ENCODE measurements at places on chromosomes 3 and 15.

DNA sequence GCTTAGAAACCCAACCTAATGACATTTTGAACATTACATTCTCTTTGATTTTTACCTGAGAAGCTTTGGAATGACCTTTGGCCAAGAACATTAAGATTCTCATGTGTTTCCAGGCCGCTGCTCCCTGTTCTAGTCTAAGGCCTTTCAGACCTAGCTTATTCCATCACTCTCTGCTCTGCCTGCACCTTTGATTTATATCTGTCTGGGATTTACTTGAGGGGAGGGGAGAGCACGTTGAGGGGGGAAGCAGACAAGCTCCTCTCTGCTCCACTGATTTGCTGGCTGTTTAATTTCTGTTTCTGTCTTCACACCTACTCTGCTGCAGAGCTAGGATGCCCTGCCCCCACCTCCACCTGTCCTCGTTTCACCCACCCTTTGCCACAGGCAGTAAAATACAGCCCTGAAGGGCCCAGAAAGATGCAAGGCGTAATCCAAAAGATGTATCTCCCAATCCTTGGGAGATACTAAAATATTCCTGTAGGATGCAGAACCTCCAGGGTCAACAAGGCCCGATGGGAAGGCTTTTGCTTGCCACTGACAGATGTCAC lies 429.8 kb downstream of the EPHB1 start:
- DNase-seq = no peak

DNA sequence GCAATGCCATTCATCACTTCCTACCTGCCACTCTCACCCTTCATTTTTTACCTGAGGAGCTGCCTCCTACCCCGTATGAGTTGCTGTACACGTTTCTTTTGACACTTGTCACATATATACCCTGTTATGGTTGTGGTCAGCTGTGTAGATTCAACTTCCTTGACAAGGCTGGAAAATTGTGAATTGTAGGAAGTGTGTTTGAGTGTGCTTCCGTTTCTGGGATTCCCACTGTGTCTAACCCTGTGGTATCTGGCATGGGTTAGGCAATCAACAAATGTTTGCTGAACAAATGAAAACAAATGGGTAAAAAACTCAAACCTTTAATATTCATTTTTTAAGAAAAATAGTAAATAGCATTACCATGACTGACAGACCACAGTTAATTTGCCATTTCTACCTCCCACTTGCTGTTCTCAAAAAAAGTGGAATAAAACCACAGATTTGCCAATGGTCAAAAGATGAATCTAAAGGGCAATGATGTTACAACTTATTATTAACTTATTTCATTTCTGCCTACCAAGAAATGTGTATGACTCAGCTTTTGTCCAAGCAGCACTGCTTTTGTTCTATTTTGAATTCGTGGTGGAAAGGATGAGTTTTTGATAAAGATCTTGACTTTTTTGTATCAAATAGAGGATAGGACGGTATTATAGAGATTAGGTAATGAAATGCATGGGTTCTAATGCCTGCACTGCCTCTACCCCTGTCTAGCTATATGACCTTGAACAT lies 404.6 kb downstream of the LPP start:
- DNase-seq = peak; percentile 32

DNA sequence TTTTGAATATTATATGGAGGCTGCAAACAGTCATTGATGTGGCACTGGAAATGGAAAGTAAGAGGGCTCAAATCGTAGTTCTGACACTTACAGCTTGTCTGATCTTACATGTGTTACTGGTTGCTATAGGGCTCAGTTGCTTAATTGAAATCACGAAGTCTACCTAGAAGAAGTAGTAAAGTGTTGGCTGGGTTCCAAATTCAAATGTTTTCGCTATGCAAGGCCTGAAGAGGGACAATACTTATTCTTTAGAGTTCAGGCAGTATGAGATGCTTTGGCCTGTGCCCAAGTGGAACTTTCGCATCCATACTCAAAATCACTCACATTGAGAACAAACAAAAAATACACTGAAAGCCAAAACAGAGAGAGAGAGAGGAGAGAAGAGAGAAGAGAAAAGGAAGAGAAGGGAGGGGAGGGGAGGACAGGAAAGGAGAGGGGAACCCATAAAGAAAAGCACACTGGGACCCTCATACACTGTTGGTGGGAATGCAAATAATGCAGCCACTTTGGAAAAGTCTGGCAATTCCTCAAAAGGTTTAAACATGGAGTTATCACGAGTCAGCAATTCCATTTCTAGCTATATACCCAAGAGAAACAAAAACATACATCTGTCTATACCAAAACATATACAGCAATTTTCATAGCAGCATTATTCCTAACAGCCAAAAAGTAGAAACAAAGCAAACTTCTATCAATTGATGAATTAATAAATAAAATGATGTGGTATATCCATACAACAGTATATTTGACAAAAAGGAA lies 2.9 kb upstream of the FXR1 start:
- DNase-seq = no peak

DNA sequence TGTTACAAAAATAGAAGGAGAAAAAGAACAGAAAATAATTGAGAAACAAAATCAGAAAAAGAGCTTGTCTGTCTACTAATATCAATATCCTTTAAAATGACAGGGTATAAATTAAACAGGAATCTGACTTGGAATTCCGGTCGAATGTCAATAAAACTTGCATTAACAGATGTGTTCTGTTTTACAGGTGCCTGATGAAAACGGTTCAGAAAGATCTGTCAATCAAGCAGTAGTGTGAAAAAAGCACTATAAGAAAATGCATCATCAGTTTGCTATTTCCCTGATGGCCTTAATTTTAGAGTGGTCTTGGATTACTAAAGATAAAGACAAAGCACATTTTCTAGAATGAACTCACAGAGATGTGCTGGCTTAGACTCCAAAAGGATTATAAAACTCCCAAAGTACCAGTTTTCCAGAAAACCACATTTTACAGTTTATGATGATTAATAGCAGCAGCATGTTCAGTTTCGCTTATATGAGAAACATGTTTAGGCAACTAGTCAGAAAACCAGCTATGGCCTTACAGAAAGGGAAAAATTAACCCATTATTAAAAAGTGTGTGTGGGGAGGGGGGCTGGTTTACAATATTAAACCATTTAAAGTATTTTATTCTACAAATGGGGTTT lies 8.2 kb upstream of the C3orf38 start:
- no peak for DNase-seq

DNA sequence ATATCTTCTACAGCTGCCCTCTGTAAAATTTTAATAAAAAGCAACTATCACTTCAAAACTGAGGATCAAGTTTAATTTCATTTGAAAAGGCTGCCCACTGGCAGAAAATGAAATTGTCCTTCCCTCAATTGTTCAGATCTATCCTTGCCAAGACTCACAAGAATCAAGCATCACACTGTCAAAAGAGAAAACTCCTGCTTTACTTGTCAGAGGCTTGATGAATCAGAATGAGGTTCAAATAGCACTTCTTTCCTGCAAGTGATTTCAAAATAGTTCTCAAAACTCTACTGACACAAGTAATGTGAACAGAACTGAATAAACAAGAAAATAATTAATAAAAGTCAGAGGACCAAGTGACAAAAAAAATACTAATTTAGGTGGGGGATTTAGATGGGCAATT lies 70.6 kb downstream of the GOLIM4 start:
- no peak for DNase-seq

- DNase-seq = no peak
These were observed 16.8 kb downstream of the GABRR3 start for GRCh38 chr3:98018301-98018700.

GRCh38 chr15:39174332-39174731 lies 406.5 kb upstream of the THBS1 start:
- DNase-seq = no peak

- no peak for DNase-seq
These were observed 41.6 kb upstream of the BDH1 start for GRCh38 chr3:197597335-197597734.

DNA sequence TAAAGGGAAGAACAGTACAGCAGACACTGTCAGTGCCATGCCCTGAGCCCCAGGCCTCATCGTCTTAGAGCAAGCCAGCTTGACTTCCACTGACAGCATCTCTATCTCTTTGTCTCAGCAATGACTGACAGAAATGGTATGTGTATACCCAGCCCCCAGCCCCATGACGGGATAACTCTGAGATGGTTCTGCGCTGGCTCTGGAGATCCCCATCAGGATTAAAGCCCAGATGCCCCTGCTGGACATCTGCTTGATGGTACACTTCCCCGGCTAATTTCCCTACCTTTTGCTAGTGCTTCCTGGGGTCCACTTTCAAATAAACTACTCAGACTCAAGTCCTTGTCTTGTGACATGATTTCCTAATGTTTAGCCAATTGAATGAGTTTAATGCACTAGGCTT lies 7.6 kb downstream of the NMNAT3 start:
- no peak for DNase-seq

DNA sequence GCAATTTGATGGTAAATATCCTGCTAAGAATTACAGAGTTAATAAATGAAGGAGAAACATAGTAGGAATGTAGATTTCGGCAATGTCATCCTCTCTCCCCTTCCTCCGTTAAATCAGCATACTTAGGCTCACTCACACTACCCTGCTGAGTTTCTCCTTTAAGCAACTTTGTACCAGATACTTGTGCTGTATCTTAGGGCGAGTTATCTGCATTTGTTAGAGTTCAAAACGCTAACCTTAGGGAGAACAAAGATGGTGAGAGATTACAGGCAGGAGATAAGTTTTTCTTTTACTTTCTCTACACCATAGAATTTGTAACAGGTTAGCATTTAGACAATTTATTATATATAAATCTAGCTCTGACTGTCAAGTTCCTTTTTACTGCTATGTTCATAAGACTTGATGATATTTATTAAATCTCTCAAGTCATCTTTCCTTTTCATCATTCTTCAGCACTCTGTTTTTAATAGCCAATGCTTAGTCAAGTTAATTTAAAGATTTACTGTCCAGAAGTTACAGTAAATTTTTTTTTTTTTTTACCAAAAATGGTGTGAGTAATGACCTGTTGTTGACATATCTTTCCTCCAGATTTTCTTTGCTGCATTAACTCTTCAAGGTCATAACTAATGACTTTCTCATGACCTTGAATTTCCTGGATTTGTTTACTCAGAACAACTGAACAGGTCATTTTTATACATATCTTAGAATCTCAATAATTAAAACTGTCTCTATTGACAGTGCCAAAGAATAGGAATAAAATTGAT lies 22.2 kb downstream of the SUCNR1 start:
- no peak for DNase-seq

DNA sequence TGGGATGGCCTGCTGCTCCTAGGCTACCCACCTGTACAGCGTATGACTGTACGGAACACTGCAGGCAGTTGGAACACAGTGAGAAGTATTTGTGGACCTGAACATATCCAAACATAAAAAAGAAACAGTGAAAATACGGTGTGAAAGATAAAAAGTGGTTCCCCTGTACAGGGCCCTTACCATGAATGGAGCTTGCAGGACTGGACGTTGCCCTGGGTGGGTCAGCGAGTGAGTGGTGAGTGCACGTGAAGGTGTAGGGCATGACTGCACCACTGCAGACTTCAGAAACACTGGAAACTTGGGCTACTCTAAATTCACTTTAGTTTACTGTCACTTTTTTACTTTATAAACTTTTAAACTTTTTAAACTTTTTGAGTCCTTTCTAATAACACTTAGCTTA lies 71.2 kb upstream of the SLC6A6 start:
- no peak for DNase-seq

DNA sequence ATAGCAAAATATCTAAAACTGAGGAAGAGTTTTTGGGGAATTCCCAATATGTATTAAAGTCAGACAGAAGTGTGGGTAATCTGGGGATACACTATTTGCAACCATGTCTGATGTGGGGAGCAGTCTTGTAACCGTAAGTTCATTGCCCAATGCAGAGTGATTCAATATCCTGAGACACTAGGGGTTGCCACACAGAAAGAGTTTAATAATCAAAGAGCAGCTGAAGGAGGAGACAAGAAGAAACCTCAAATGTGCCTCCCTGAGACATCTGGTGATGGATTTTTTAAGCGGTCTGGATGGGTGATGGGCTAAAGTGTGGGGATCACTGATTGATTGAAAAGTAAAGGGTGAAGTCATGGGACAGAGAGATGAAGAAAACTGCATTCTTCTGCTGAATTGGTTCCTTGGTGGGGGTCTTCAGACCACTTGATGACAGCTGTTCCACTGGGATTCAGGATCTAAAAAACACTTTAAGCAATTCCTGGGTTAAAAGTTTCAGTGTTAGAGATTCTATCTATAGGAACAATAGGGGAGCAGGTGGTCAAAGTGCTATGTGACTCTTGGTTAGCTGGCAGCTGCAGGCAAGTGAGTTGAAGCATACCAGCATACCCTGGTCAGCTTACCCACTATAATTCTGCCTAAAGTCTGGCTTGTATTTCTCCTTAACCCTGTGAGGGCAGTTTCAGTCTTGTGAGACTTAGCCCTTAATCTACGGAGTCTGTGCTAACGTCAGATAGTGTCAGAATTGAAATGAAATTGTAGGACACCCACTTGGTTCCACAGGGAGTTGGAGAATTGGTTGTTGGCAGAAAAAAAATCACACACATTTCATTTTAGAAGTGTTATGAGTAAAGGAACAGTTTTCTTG lies 425.9 kb upstream of the TGFBR2 start:
- no peak for DNase-seq

DNA sequence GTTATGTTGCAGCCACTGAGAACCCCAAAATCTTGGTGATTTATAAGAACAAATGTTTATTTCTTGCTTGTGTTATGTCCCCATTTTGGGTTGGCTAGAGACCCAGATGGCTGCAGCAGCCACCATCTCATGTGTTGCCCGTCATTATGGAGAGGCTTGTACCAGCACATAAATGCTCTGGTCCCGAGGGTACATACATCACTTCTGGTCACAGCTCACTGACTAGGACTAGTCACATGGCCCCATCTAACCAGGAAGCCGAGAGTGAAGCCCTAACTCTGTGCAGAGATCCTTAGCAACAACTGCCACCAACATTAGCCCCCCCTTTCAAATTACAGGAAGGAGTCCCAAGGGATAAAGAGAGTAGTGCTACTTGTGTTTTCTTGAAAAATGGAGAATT lies 25.5 kb upstream of the HACD2 start:
- DNase-seq = peak; percentile 68

- DNase-seq = no peak
These were observed 90.8 kb downstream of the ANXA2 start for GRCh38 chr15:60307034-60307433.

DNA sequence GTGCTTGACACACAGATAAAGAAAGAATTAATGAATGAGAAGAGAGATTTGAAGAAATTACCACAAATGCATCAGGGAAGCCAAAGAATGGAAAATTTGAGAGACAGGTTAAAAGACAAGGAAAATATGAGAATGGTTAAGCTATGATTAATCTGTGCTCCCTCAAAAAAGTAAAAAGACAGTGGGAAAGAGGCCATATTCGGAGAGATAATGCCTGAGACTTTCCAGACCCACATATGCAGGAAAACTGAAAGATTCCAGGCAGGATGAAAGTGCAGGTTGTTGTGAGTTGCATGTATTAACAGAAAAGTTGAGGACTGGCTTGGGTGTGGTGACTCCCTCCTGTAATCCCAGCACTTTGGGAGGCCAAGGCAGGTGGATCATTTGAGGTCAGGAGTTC lies 302.3 kb downstream of the UACA start:
- no peak for DNase-seq

DNA sequence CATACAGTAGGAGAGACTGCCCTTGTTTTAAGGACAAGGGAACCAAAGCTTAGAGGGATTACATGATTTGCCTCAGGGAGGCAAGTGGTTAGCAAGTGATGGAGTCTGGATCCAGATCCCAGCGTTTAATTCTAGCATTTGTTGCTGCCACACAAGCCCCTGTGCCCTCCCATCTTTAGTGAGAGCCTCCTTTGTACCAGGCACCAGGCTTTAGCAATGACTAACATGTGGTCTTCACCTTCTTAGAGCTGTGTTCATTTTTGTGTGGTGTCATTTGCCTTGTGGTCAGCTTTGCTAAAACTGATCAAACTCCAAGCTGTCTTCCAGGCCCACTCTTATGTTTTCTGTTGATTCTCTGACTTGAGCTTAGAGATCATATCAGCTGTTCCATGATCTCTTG lies 290.5 kb downstream of the RPLP1 start:
- no peak for DNase-seq

All from KBM-7 (cell line).